Stimulated activated CD4-positive, alpha-beta T cell treated with anti-CD3 and anti-CD28 coated beads, Interleukin-4, amount 100 ng/mL, for 48 hours (primary cell): ENCODE measurements at places on chromosomes 11 and 22.
A peak's percentile ranks its signal among the peaks of the same experiment; 100 is the strongest.

DNA sequence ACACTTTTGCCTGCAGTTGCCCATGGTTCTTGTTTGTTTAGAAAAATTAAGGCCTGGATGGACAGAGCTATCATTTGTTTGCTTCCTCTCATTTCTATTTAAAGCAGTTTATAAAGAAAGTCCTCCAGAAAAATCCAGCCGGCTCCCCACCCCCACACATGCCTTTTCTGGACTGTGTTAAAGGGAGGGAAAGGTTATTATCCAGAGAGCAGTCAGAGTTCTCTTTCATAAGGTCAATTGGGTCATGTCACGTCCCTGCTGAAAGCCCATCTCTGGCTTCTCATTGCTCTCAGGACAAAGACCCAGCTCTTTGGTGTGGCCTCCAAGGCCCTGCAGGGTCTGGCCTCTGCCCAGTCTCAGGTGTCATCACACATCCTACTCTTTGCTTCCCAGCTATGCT lies 9.8 kb upstream of the GRK3 start:
- no peak for DNase-seq

- DNase-seq = no peak
These were observed 74.0 kb downstream of the ADAMTS15 start for GRCh38 chr11:130522284-130522961.

GRCh38 chr11:19846654-19847305 lies 134.1 kb downstream of the NAV2 start:
- no peak for DNase-seq

GRCh38 chr11:17116117-17116516 lies 38.6 kb upstream of the RPS13 start:
- DNase-seq = no peak

DNA sequence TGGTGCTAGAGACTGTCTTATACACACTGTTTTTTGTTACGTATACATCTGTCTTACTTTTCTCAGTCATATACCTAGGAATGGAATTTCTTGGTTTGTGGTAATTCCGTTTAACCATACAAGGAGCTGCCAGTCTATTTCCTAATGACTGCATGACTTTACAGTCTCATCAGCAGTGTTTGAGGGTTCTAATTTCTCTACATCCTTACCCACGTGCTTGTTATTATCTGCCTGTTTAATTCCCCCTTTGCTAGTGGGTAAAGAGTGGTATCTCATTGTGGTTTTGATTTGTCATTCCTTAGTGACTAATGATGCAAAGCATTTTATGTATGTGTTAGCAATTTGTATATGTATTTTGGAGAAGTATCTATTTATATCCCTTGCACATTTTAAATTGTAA lies 1008.0 kb downstream of the FAM181B start:
- no peak for DNase-seq

- DNase-seq = no peak
These were observed 3.6 kb upstream of the SHANK2 start for GRCh38 chr11:71255800-71256479.

DNA sequence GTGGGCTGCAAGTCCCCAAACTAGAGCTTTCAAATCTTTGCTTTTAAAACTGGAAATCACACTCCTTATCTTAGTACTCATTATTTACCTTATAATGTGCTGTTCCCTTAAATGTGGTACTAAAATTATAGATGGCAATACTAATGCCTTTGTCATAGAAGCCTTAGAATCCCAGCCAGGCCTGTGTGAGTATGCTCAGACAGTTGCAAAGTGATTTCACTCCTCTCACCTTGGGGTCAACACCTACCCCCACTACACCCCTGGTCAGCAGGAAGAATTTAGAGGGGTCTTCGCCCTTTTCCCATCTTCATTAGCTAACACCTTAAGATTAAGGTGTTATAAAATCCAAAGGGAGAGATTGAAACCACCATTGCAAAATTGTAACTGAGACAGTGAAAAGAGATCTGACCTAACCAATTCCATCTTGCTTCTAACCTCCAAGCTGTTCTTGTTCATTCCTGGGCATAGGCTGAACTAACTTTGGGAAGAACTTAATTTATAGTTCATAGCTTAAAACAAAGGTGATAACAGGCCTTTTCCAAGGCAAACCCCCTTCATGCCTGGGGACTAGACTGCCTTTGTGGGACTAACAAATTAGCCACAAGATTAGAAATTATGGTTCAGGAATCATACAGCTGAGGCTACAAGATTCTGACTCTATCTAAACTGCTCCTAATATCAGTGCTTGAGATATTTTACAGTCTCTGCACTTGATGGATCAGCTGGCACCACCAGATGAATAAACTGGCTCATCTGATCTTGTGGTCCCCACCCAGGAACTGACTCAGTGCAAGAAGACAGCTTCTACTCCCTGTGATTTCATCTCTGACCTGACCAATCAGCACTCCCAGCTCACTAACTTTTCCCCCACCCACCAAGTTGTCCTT lies 10.4 kb upstream of the MRPL17 start:
- peak; percentile 28 for DNase-seq
